ENCODE measurements at places on chromosomes 3 and 15. TPM values are rescaled to one million over a fixed set of nuclear protein-coding genes. Genes with fewer than 3 reads are reported as not detected.

Gene CNTN4
- not detected for total RNA-seq

DNA sequence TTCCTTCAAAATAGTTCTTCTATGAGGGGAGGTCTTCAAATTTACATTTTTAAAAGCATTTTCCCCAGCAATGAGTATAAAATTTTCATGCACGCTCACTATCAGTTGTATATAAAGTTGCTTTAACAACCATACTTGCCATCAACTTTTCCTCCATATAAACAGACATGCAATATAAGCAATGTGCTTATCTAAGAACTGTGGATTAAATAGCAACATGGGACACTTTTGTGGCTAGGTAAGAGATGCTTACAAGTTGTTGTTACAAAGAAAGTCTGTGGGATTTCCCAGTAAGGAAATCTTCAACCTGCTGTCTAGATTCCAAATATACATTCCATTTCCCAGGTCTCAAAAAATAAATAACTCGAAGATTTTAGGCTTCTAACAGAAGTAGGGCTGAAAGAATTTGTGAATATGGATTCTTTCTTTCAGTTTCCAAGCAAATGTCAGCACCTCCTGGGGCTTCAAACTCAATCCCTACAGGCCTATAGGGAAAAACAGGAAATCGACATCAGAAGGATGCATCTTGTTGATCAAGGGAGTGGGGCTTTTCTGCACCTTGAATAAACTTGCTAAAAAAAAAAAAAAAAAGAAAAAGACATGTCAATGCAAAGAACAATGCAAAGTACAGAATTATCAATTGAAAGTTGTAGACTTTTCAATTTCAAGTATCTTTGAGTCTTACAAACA lies 16.1 kb downstream of the TNIK start:
- no peaks in the 10 kb centered on the region for H3K36me3 ChIP-seq
- no peak for DNase-seq
- no peaks in the 10 kb centered on the region for H3K27me3 ChIP-seq

Gene FAM107A
- total RNA-seq, result not detected

- H3K27me3 ChIP-seq, result no peaks in the 10 kb centered on the region
- H3K4me1 ChIP-seq, result no peaks in the 10 kb centered on the region
- no peak for DNase-seq
Measured at GRCh38 chr3:152193673-152194267, 75.0 kb upstream of the MBNL1 start.

DNA sequence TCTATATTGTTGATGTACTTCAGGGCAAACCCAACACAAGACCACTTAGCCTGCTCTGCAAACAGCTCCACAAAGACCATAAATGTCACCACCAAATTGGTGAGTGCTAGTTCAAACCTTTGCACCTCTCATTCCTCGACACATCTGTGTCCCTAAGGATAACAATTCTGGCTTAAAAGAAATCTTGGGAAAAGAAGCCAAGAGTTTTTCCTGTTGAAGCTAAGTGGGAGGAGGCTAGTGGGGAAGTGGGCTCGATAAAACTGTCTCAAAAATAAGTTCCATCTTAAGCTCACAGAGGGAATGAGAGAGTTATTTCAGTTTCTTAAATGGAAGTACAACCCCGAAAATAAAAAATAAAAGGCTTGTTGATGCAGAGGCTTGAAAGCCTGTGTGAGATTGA lies 40.4 kb upstream of the PRICKLE2 start:
- H3K27me3 ChIP-seq, result peaks cover 36% of the 10 kb centered on the region
- no peaks in the 10 kb centered on the region for H3K4me1 ChIP-seq
- H3K27ac ChIP-seq, result no peak overlapping the region
- H3K4me3 ChIP-seq, result no peak overlapping the region

Gene SLC22A13
- 0.47 TPM for total RNA-seq

DNA sequence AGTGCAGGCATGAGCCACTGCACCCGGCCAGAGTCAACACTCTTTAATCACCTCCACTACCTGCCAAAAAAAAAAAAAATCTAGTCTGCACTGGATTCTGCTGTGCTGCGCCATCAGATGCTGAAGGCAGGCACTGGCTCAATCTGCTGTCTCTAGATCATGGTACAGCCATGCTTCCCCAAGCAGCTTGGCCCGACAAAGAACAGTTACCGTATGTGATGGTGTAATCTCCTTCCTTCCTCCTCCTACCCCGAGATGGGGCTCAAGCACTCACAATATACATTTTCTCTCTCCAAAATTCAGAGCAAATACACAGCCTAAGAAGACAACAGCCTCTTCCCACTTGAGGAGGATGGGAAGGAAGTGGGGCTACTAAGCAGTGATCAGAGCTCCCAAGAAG lies 45.1 kb downstream of the DAPK2 start:
- H3K27me3 ChIP-seq, result 0 out of 2 replicates have a peak, but pooled peaks cover 3% of the 10 kb centered on the region
- no peak for DNase-seq
- H3K36me3 ChIP-seq, result no peaks in the 10 kb centered on the region
- no peak overlapping the region for H3K27ac ChIP-seq

DNA sequence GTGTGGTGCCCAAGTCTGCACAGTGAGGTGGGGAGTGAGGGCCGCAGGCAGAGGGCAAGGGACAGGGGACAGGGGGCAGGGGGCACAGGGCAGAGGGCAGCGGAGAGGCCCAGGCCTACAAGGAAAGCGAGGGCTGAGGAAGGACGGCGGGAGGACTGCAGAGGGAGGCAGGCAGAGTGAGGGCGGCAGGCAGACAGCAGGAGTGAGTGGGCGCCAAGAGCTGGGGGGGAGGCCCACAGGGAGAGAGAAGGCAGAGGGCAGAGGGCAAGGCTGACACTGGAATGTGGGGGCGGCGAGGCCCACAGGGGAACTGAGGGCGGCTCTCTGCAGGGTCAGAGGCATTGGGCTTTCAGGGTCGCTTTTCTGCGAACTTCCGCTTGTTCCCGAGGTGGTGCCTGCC lies 267.8 kb upstream of the NDN start:
- no peaks in the 10 kb centered on the region for H3K27me3 ChIP-seq
- H3K36me3 ChIP-seq, result no peaks in the 10 kb centered on the region
- H3K4me3 ChIP-seq, result no peak overlapping the region
- no peak overlapping the region for H3K27ac ChIP-seq
- H3K4me1 ChIP-seq, result no peaks in the 10 kb centered on the region

- H3K4me1 ChIP-seq, result no peaks in the 10 kb centered on the region
- no peaks in the 10 kb centered on the region for H3K36me3 ChIP-seq
- H3K27ac ChIP-seq, result no peak overlapping the region
Measured at GRCh38 chr3:55297706-55298105, 189.4 kb downstream of the WNT5A start.

DNA sequence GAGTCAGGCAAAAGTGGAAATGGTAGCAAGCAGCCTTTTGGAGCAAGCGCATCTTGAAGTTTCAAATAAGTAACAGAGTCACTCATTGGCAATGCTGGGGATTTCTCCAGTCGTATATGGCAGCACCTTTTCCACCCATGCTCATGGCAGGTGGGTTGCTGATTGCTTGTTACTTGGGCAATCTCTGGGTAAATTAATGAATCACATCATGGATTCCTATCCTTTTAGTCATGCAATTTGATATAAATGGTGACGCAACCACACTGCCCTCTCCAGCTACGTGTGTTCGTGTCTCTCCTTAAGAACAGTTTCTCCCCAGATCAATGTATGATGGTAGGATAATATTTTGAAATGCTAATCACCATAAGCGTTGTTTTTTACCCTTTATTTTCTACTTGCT lies 339.9 kb upstream of the KCNH8 start:
- no peak overlapping the region for H3K4me3 ChIP-seq
- no peak overlapping the region for H3K27ac ChIP-seq
- H3K27me3 ChIP-seq, result no peaks in the 10 kb centered on the region
- no peaks in the 10 kb centered on the region for H3K36me3 ChIP-seq

Measured in HCT116 (cell line).